Omental fat pad (tissue), 4 donors: ENCODE measurements at places on chromosomes 13 and 19.

GRCh38 chr13:76286178-76286577 lies 600.0 kb downstream of the KCTD12 start:
- DNase-seq = no peak

DNA sequence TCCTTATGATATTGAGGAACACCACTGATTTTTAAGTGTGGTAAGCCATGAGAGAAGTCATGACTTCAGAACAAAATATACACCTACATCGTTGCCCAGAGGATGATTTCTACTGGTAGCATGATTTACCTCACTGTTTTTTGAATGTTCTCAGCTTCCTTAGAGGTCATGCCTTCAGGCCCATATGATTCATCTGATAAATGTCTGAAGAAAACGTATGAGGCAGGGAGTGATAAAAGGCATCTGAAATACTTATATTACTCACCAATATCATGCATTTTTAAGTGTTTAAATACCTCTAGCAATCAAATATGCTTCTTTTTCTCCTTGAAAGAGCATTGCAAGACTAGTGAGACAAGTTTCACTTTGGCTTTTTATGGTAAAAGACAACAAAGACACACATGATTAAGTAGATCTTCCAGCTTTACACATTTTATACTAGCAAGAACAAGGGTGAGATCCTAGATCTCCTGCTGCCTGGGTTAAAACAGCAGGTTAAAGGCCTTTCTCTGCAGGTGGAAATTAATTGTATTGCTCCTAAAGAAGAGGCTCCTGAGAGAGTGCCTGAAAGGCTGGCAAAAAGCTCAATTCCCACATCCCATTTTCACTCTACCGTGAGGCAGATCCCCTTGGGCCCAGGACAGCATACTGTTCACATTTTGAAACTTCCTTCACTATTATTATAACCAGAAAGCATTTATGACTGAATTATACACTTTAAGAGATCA lies 432.4 kb downstream of the SLITRK1 start:
- no peak for DNase-seq

DNA sequence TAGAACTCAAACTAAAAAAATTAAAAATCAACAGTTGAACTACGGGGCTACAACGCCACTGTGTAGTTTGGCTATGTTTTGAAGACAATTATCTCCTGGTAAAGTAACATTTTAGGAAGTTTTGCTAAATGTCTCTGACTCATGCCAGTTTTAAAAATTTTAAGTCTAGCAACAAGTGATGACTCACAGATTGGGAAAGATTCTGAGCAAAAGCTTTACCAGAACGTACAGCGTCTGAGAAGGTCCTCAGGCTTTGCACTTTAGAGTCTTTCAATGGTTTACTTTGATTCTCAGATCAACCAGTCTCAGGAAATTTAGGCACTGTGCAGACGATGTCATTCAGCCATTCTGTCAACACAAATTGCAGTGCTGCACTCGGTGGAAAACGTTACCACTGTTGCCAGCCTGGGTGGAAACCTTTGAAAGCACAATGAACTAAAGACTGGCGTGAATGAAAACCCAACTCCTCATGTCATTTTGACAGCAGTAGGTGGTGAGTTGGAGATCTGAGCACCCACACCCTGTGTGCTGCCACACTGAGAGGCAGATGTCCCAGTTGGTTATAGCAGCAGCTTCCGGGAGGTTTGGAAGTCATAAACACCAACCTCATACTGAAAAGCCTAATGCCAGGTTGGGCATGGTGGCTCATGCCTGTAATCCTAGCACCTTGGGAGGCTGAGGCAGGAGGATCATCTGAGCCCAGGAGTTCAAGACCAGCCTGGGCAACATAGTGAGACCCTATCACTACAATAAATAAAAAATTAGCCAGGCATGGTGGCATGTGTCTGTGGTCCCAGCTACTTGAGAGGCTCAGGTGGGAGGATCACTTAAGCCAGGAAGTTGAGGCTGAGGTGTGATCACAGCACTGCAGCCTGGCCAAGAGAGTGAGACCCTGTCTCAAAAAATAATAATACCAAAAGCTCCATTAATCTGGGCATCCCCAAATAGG lies 6.3 kb upstream of the WTIP start:
- no peak for DNase-seq

DNA sequence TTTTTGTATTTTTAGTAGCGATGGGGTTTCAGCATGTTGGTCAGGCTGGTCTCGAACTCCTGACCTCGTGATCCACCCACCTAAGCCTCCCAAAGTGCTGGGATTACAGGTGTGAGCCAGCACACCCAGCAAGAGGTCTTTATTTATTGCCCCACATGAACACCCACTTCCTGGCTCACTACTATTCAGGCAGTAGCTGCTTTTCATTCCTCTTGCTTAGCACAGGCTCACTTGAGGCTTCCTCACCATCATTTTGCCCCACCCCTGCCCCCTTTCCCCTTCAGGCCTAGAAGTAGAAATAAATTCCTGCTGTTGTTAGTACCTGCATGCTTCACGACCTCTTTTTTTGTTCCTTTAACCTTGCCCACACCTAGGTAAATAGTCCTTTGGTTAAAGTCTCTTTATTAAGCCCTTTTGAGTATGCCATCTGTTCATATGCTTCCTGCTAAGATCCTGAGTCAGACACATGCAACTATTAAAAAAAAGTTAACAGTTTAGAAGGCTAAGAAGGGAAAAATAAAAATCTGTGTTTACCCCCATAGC lies 33.5 kb upstream of the ITM2B start:
- DNase-seq = no peak

GRCh38 chr19:14629557-14629956 lies 45.1 kb downstream of the ADGRE3 start:
- DNase-seq = no peak

DNA sequence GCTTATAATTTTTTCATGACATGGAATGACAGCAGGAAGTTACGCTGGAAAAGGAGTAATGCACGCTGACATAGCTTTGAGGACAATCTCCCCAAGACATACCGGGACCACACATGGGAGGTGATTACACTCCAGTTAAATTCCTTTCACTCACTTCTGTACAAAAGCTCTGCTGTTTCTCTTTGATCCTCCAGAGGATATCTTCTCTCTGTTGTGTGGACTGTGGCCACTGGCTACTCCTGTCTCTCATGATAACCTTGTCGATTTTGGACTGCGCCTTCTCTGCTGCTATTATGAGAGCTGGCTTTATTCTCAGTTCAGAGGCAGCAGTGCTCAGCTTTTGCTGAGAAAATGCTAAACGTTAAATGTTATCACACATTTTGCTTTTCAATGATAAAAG lies 464.6 kb downstream of the FGF9 start:
- DNase-seq = no peak
